Activated CD8-positive, alpha-beta T cell treated with anti-CD3 and anti-CD28 coated beads for 36 hours (primary cell): ENCODE measurements at places on chromosomes 11 and 22. TPM values are rescaled to one million over a fixed set of nuclear protein-coding genes. Genes with fewer than 3 reads are reported as not detected.

- H3K27me3 ChIP-seq, result no peaks in the 10 kb centered on the region
- no peak overlapping the region for H3K4me3 ChIP-seq
- H3K4me1 ChIP-seq, result peaks cover 77% of the 10 kb centered on the region
- H3K27ac ChIP-seq, result peak overlapping the region; percentile 66
- no peaks in the 10 kb centered on the region for H3K36me3 ChIP-seq
Measured at GRCh38 chr11:102458548-102458947, 6.0 kb upstream of the TMEM123 start.

CCDC73 gene
- not detected for total RNA-seq

DNA sequence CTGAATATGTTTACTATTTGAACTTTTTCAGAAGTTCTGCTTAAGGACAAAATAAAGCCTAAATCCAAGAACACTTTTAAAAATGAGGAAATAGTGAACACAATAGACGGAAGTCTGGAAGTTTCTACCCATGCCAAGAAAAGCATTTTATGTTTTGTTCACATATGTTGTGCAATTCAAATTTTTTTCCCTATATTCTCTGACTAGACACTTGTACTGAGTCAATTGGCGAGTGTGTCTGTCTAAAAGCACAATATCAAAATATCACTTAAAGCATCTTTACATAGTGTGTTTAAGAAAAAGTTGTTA is 29.2 kb downstream of the INCENP start:
- H3K4me3 ChIP-seq, result no peak overlapping the region
- no peaks in the 10 kb centered on the region for H3K4me1 ChIP-seq
- no peaks in the 10 kb centered on the region for H3K27me3 ChIP-seq
- H3K36me3 ChIP-seq, result peaks cover 33% of the 10 kb centered on the region
- no peak overlapping the region for H3K27ac ChIP-seq

LINC01488 gene
- total RNA-seq, result not detected

GRCh38 chr11:62108017-62108750 is 15.6 kb upstream of the INCENP start:
- no peak overlapping the region for H3K27ac ChIP-seq
- H3K27me3 ChIP-seq, result no peaks in the 10 kb centered on the region
- H3K4me3 ChIP-seq, result no peak overlapping the region
- no peaks in the 10 kb centered on the region for H3K36me3 ChIP-seq

ABTB2 gene
- 2.4 TPM for total RNA-seq

ESAM gene
- 0.65 TPM for total RNA-seq

DNA sequence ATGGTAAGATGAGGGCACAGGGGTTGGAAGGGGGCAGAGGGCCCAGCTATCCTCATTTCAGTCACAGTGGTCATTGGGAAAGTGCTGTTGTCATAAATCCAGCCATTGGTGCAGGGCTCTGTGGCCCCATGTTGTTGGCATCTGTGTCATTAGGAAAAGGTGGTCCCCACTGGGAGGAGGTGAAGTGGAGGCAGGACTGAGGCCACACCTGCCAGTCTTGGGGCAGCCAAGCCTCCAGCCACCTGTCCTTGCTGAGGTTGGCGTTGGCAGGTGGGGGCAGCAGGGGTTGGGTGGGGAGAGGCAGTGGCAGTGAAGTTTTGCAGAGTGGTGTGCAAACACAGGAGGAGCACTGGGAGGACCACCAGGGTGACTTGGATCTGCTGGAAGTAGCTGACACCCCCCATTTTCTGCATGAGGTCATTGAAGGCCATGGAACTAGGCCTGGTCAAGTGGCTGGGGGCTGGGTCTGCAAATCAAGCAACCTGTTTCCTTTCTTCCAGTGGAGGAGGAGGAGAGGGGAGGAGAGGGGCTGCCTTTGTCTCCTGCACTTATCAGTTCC is 25.3 kb downstream of the SLC22A6 start:
- no peak for DNase-seq
- no peaks in the 10 kb centered on the region for H3K36me3 ChIP-seq
- peaks cover 2% of the 10 kb centered on the region for H3K27me3 ChIP-seq
- no peak overlapping the region for H3K4me3 ChIP-seq
- no peaks in the 10 kb centered on the region for H3K4me1 ChIP-seq

DNA sequence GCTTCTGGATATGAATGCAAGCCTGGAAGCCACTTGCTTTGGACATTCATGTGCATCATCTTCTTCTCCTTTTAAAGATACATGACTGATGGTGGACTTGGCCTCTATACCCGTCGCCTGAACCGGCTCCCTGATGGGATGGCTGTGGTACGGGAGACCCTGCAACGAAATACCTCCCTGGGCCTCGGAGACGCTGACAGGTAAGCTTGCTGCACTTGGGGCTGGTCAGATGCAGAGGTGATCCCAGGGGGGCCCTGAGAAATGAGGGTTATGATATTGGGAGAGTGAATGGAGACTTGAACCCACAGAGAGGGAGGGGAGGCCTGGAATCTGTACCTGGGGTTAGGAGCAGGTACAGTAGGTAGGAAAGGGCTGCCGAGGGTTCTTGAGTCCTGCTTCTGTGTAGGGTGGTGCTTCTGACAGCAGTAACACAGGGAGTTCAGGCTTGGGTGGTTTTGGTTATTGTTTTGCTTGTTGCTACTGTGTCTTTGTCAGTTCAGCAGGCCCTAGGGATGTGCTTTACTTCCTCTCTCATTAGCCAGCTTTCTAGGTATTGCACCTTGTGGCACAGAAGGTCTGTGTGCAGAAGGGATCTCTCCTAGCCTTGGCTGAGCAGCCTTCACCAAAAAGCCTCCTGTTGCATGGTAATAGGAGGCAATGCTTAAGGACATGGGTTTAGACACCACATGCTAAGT is 176.1 kb downstream of the DBX1 start:
- H3K27ac ChIP-seq, result no peak overlapping the region
- H3K4me3 ChIP-seq, result no peak overlapping the region
- peaks cover 3% of the 10 kb centered on the region for H3K27me3 ChIP-seq
- peaks cover 3% of the 10 kb centered on the region for H3K4me1 ChIP-seq

DNA sequence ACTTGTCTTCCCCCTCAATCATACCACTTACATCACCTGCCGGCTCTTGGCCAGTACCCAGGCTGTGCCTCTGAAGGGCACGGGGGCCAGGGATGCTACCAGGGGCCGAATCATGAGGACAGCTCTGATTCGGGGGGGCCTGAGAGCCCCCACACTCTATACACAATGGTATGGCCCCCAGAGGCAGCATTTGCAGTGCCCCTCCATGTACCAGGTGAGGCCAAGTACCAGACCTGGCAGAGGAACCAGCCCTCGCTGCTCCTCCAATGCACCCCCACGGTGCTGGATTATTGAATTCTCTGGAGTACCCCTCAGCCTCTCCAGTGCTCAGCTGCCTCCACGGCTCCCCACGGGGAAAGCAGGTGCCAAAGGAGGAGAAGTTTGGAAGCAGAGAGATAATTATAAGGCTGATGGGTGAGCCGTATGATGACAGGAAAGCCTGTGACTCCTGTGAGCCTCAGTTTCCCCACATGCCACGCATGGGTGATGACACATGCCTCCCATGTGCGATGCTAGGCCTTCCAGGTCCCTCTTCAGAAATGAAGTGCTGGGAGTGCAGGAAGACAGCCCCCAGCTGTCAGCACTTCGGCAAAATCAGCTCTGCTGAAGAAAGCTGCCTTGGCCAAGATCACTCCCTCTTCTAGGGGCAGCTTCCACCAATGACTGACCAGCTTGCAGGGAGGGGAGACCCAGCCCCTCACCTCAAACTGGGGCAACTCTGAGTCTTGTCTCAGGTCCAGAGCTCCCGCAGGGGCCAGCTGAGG is 69.9 kb downstream of the THAP12 start:
- H3K4me3 ChIP-seq, result no peak overlapping the region
- no peaks in the 10 kb centered on the region for H3K4me1 ChIP-seq
- H3K27me3 ChIP-seq, result no peaks in the 10 kb centered on the region
- no peak for DNase-seq
- H3K36me3 ChIP-seq, result no peaks in the 10 kb centered on the region

- no peak overlapping the region for H3K4me3 ChIP-seq
- no peak for DNase-seq
- no peak overlapping the region for H3K27ac ChIP-seq
Measured at GRCh38 chr11:118184784-118185579, 8.5 kb upstream of the SCN2B start.

DNA sequence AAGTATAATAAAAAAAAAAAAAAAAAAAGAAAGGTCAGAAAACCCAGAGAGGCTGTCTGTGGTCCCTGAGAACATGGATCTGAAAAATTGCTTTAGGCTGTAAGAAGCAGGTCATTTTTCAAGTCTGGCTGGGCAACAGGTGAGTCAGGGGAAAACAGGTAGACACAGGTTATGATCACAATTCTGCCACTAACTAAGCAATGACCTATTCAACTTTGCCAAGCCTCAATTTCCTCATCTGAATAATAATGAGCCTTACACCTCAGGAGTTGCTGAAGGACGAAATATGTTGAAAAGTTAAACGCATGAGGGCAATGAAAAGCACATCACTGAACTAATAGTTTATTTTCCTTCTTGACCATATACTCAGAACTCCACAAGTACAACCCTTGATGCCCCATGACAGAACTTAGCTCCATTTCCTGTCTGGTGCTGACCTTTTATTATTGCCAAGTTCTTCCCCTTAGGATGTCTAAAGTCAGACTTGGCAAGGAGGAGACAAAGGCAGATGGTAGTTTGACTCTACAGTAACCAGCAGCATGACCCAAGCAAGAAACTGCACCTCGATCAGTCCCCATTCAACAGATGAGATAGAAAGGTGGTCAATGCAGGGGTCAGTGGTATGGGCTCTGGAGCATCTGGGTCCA is 93.6 kb downstream of the SYN3 start:
- peaks cover 13% of the 10 kb centered on the region for H3K27me3 ChIP-seq
- H3K36me3 ChIP-seq, result no peaks in the 10 kb centered on the region
- H3K27ac ChIP-seq, result no peak overlapping the region
- DNase-seq, result no peak
- no peak overlapping the region for H3K4me3 ChIP-seq

OR51B4 gene
- total RNA-seq, result not detected

DNA sequence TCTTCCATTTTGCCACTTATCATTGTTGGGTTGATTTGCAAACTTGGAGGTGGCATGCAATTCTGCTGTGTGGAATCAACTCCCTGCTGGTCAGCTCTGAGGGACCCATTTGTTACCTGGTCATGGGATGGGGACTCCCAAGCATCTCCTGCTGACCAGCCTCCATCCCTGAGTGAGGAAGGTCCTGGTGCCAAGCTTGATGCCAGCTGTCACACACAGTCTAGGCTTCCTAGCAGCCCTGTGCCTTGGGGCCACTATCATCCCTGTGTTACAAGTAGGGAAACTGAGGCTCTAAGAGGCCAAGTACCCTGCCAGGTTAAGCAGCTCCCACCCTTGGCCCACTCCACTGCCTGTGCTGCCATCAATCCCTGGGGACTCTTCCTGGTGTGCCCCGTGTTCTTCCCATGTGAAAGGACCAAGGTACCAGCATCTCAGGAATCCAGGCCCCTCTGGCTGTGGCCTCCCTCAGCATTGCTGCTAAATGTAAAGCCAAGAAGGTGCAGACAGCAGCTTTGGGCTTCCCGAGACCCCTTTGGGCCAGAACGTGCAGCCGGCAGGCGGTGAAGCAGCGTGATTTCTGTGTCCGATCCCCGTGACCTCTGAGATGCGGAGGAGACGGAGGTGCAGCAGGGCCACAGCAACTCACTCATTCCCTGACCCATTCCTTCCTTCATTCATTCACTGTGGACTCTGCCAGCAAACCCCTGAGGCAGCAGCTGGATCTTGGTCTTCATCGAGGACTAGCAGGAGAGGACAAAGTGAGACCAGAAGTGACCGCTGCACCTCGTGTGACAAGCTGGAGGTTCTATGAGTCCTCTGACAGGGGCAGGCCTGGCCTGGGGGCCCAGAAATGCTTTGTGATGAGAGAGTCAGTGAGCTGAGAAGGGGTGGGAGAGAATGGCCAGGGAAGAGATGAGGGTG is 49.7 kb downstream of the MYEOV start:
- H3K4me1 ChIP-seq, result peaks cover 13% of the 10 kb centered on the region
- H3K36me3 ChIP-seq, result peaks cover 8% of the 10 kb centered on the region
- H3K27ac ChIP-seq, result no peak overlapping the region
- H3K4me3 ChIP-seq, result no peak overlapping the region
- no peaks in the 10 kb centered on the region for H3K27me3 ChIP-seq

DNA sequence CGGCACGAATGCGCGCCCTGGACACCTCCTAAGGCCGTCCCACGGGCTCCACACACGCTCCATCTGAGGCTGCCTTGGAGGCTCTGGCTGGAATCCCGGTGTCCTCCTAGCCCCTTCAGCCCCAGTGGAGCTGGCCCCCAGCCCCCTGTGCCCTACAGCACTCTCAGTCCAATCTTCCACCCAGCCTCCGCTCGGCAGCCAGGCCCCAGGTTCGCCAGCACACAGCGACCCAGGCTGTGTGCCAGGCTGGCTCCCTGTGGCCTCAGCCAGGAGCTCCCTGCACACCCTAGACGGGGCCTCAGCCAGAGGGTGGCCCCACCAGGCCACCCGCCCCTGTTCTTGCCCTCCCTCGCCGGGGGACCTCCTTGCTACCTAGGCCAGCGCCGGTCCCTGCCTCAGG is 18.6 kb downstream of the MOB2 start:
- H3K4me3 ChIP-seq, result no peak overlapping the region
- H3K27ac ChIP-seq, result no peak overlapping the region
- no peaks in the 10 kb centered on the region for H3K36me3 ChIP-seq
- no peaks in the 10 kb centered on the region for H3K4me1 ChIP-seq
- no peak for DNase-seq
- H3K27me3 ChIP-seq, result no peaks in the 10 kb centered on the region

RIMBP3B gene
- 0.29 TPM for total RNA-seq

- no peak overlapping the region for H3K27ac ChIP-seq
- no peak overlapping the region for H3K4me3 ChIP-seq
- DNase-seq, result peak; percentile 27
- no peaks in the 10 kb centered on the region for H3K27me3 ChIP-seq
Measured at GRCh38 chr11:124644426-124645280, 22.0 kb downstream of the TBRG1 start.

DNA sequence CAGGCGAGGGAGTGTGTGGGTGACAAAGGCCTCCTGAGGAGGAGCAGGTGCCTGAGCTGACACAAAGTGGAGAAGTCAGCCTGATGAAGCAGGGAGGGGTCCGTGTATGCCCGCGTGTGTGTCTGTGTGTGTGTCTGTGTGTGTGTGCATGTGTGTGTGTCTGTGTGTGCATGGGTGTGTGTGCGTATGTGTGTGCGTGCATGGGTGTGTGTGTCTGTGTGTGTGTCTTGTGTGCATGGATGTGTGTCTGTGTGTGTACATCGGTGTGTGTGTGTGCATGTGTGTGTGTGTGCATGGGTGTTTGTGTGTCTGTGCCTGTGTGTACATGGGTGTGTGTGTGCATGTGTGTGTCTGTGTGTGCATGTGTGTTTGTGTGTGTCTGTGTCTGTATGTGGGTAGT is 65.6 kb upstream of the EIF3D start:
- no peak overlapping the region for H3K27ac ChIP-seq
- H3K27me3 ChIP-seq, result peaks cover 9% of the 10 kb centered on the region
- H3K4me3 ChIP-seq, result no peak overlapping the region
- no peak for DNase-seq
- H3K36me3 ChIP-seq, result no peaks in the 10 kb centered on the region
